CD14-positive monocyte (primary cell): ENCODE measurements at places on chromosomes 2 and 18. TPM values are rescaled to one million over a fixed set of nuclear protein-coding genes. Genes with fewer than 3 reads are reported as not detected.

GRCh38 chr18:50193796-50194630 lies 934 bp downstream of the MYO5B start:
- peaks cover 11% of the 10 kb centered on the region for H3K4me1 ChIP-seq
- H3K27me3 ChIP-seq, result peaks cover 63% of the 10 kb centered on the region
- DNase-seq, result no peak
- H3K27ac ChIP-seq, result no peak overlapping the region
- H3K36me3 ChIP-seq, result no peaks in the 10 kb centered on the region

- H3K4me3 ChIP-seq, result no peak overlapping the region
- H3K27me3 ChIP-seq, result no peaks in the 10 kb centered on the region
- H3K4me1 ChIP-seq, result peaks cover 57% of the 10 kb centered on the region
Measured at GRCh38 chr2:234427081-234428061, 69.5 kb downstream of the ARL4C start.

Gene INPP5D
- polyA plus RNA-seq, result 54.8 TPM

Gene CLEC4F
- 2.3 TPM for polyA plus RNA-seq

GRCh38 chr18:79510046-79510685 lies 114.4 kb downstream of the NFATC1 start:
- no peaks in the 10 kb centered on the region for H3K36me3 ChIP-seq
- H3K27ac ChIP-seq, result no peak overlapping the region
- peaks cover 39% of the 10 kb centered on the region for H3K4me1 ChIP-seq
- no peak overlapping the region for H3K4me3 ChIP-seq
- peaks cover 18% of the 10 kb centered on the region for H3K27me3 ChIP-seq

DNA sequence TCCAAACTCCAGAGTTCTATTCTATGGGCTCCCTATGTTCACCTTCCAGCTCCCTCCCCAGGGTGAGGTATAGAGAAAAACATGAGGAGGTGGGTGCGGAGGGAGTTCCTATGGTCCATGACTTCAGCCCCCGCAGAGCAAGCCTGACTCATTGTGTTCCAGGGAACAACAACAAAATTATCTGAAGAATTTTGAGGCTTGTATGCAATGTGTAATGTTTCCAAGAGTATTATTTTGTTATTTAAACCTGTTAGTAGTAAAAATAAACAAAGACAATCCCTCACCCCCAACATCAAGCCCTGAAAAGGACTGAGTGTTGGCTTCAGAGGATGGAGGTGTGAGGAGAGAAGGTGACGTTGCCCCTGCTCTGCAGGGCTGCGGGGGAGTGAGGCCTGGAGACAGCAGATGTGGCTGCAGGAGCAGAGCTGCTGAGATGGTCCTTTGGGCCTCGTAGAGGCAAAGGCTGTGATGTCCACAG lies 29.0 kb downstream of the LAMA3 start:
- DNase-seq, result no peak
- H3K4me3 ChIP-seq, result no peak overlapping the region
- H3K4me1 ChIP-seq, result no peaks in the 10 kb centered on the region
- no peak overlapping the region for H3K27ac ChIP-seq
- no peaks in the 10 kb centered on the region for H3K36me3 ChIP-seq

Gene DYNC2LI1
- 4.4 TPM for polyA plus RNA-seq

Gene SMYD5
- 5.2 TPM in 2 replicates for polyA plus RNA-seq

DNA sequence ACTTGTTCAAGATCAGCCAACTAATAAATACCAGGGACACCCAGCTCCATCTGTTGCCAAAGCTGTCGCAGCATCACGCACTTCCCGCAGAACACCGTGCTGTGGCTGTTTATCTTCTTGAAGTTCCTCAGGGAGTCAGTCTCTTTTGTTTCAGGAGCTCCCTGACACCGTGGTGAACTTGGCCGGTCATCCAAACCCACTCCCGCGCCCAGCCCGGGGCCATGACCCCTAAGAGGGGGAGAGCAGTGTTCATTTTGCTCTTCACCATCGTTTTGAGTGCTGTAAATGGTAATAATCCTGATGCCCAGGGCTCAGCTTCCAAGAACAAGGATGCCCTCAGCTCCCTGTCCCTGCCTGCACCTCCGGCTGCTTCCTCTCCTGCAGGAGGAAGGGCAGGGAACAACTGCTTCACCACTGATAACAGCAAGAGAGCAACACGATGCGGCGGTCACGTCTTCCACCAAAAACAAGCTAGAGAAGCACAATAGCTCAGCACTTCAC lies 131.4 kb downstream of the SEPTIN10 start:
- no peaks in the 10 kb centered on the region for H3K36me3 ChIP-seq
- H3K4me3 ChIP-seq, result no peak overlapping the region
- DNase-seq, result no peak
- no peak overlapping the region for H3K27ac ChIP-seq
- H3K27me3 ChIP-seq, result no peaks in the 10 kb centered on the region

Gene SLC38A11
- 0.07 TPM in 1 of 2 replicates, not detected in the other for polyA plus RNA-seq

Gene CDH19
- not detected for polyA plus RNA-seq

GRCh38 chr2:120683081-120683480 lies 52.6 kb upstream of the GLI2 start:
- H3K27ac ChIP-seq, result no peak overlapping the region
- no peaks in the 10 kb centered on the region for H3K4me1 ChIP-seq
- H3K36me3 ChIP-seq, result no peaks in the 10 kb centered on the region
